ENCODE measurements at places on chromosomes 3 and 15.

DNA sequence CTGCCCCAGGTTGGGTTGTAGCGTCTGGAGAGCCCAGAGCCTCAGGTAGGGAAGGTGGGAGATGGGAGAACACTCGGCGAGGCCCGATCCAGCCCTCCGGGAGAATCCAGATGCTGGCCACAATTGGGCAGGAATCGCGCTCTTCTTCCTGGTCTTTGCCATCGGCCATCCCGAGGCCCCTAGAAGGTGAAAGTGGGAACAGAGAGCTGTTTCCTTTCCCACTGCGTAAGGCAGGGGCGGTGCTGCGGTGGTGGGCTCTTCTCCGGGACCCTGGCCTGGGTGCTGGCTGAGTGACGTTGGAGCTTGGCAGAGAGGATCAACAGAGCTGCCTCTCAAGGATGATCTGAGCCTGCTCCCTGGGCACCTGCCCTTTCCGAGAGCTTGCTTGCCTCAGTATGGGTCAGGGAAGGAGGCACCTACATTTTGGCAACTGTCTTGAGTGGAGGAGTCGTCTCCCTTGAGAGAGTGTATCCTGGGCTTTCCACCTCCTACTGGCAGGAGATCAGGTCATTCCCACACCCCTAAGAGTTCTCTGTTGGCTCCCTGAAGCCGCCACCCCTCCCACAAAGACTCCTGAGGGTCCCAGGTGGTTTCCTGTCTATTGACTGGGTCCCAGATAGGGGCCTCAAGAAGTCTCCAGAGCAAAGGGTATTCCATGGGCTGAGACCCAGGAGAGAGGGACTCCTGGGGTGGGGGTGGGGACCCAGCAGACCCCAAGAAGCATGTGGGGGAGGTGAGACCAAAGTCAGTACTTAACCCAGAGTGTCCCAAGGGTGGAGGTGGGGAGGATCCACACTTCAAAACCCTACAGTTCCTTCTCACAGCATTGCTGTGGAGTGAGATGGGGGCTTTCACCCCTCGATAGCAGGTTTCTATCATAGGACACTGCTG lies 1.6 kb downstream of the C15orf39 start:
- no peak for DNase-seq

- peak; percentile 54 for DNase-seq
These were observed 34.1 kb upstream of the ATG7 start for GRCh38 chr3:11238060-11238459.

DNA sequence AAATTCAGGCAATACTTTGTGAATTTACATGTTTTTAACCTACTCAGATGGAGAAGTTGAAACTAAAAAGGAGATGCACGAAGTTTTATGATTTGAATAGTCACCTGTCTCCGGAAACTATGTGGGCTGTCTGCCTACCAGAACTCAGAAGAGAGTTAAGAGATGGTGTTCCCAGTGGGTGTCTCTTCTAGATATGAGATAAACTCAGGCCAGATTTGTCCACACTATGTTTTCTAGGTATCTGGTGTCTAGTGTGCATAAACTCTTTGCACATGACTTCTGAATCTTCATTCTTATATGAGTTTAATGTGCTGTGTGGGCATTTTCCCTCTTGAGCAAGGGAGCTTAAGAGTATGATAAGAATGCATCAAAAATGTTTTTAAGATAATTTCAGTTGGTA lies 222.8 kb downstream of the FOXP1 start:
- no peak for DNase-seq

- no peak for DNase-seq
These were observed 37.8 kb upstream of the SCN5A start for GRCh38 chr3:38687321-38687720.

DNA sequence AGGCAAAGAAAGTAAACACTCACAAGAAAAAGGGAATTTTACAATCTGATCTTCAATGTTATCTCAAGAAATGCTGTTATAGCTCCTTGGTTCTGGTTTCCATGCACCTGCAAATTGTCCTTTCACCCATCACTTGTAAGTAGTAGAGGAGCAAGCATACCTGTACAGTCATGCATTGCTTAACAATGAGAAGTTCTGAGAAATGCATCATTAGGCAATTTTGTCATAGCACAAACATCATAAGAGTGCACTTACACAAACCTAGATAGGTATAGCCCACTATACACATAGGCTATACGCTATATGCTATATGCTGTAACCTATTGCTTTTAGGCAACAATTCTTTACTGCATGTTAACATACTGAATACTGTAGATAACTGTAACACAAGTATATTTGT lies 672.3 kb downstream of the FHIT start:
- DNase-seq: no peak

DNA sequence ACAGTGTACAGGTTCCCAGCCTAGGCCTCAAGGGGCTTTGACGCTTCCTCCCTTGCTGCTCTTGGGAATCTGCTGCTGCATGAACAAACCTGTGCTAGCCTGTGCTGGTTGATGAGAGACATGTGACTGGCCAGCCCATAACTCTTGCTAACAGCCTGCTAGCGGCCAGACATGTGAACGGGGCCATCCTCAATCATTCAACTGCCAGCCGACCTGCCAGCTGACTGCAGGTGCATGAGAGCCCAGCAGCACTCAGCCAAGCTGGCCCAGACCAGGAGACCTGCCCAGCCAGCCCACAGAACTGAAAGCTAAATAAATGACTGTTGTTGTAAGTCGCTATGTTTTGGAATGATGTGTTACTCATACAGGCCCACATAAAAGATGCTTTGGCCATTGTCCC lies 82.4 kb upstream of the DLG1 start:
- no peak for DNase-seq

DNA sequence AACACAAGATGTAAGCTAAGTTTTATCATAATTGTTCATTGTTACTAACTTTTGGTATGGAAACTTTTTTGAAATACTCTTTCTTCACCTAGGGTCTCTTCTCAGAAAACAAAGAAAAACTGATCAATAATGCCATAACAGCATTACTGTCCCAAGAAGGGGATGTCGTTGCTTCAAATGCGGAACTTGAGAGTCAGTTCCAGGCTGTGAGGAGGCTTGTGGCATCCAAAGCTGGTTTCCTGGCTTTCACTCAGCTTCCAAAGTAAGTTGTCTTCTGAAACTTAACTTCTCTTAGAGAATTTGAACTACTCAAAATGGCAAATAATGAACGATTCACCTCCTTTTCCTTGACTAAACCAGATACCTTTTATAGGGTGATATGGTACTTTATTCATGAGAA lies 39.3 kb downstream of the DNAJC13 start:
- no peak for DNase-seq

GRCh38 chr15:70337277-70338186 lies 239.8 kb upstream of the TLE3 start:
- DNase-seq: no peak

GRCh38 chr15:55750706-55751105 lies 7.8 kb upstream of the PRTG start:
- no peak for DNase-seq

- DNase-seq: no peak
These were observed 147.8 kb upstream of the IL12A start for GRCh38 chr3:159840703-159841299.

DNA sequence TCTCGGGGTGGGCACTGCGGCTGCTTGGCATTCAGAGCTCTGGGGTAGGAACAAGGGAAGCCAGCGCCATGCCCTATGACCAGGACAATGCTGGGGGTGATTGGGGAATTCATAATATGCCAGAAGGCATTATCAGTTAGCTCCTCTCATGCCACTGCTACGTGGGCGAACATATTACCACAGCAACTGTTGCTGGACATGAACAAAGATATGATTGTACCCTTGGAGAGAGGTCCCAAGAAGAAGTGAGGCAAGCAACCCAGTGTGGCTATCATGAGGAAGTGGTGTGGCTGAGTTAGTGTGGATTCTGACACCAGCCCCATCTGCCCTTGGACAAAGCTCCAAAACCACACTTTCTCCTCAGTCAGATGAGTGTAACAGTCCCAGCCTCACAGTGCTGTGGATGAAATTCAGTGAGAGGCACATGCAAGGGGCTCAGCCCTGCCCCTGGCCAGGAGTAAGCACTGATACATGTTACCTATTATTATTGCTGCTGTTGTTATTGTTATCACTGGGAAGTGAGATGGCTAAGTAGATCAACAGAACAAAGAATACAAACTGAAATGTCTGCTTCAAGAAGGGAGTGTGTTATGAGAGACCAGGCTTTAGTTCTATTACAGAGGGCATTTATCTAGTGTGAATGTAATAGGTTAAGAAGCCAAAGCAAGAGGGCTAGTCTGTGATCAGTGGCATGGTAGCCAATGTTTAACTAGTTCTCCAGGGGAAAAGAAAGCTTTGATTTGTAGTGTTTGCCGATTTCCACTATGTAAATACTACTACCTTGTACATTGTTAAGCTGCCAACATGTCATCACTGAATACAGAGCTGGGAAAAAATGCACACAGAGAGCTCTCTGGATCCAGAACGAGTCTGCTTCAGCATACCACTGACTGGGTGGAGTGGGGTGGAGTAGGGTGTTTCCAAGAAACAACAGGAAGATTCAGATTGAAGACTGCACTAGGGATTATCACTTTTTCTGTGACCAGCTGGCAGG lies 222.3 kb upstream of the EIF1B start:
- DNase-seq: peak; percentile 60

GRCh38 chr3:127124120-127124519 lies 68.8 kb upstream of the PRR23E start:
- no peak for DNase-seq

- no peak for DNase-seq
These were observed 108.1 kb upstream of the THBS1 start for GRCh38 chr15:39472621-39473297.

DNA sequence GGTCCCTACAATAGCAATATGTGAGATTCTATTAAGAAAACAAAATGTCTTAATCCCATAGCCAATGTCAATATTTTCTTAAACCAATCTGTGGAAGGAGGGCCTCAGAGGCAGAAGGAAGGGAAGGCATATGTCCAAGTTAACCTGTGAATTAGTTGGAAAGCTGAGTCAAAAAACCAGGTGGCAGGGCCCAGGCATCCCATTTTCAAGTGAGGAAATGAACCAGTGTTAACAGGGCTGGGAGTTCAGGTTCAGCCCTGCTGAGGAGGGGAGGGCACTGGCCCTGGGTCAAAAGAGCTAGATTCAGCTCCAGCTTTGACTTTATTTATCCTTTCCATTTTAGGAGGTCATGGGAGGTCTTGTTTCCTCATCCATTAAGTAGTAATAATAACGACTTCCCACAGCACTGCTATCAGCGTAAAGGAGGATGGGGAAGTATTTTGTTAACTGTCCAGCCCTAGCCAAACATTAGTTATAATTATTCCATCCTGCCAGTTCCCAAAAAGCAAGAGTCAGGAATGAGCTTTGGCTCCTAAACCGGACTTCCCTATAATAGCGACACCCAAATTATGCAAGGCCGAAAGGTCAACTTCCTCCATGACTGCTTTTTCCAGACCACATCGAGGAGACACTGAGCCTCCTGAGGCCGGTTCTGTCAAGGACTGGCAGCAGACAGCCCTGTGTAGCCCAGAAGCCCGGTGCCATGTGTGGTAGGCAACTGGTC lies 3.2 kb downstream of the MASP1 start:
- no peak for DNase-seq

DNA sequence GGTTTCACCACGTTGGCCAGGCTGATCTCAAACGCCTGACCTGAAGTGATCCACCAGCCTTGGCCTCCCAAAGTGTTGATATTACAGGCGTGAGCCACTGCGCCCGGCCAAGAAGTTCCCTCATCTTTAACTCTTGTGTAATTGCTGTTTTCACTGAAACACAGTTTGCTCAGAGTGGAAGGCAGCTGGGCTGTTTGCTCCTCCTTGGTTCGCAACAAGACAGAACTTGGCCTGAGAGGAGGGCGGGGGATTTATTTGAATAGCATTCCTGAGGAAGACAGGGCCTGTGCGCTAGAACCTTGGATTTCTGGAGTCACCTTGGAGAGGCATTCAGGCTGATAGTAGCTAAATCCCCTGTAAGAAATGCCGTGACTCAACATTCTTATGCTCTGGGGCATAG lies 226.7 kb upstream of the MCTP2 start:
- no peak for DNase-seq

DNA sequence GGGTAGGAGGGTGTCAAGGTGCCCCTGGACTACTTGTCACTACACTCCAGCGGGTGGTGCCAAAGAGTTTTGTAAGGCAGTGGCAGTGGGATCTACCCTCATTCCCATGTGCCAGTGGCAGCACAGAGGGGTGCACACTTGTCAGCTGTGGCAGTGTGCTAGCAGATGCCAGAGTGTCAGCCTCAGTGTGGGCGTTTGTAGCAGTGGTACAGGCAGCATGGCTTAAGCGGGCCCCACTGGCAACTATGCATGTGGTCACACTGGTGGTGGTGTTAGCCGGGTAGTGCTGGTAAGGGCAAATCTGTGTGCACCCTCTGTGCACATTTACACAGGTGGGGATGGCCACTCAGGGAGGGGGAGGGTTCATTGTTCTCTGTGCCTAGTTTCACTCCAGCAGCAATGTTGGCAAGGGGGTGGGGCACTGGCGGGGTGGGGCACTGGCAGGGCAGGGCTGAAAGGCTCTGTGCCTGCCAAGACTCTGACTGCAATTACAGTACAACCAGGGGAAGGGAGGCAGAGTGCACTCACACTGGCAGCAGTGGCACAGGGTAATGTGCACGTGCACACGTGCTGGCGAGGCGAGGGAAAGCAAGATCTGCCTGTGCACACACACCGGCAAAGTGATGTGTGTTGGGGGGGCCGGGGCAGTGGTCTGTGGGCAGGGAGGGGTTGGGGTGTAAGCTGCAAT lies 31.8 kb downstream of the MYO9A start:
- no peak for DNase-seq

DNA sequence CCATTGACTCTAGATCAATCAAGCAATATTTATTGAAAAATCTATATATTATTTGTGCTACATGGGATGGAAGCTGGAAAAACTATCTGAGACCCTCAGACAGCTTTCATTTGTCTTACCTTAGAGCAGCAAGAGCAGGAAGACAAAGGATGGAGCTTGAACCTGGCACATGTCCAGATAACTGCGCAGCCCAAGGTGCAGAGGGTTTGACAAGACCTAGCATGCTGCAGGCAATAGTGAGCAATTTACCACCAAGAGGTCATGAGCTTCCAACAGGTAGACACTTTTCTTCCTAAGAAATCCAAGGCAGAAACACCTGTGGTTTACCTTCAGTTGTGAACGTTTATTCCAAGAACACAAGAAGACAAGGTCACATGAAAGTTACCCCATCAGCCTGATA lies 214.7 kb upstream of the NECTIN3 start:
- DNase-seq: no peak

- no peak for DNase-seq
These were observed 129.8 kb downstream of the CACNA1D start for GRCh38 chr3:53624061-53624857.

GRCh38 chr3:70779296-70779695 lies 466.9 kb upstream of the MDFIC2 start:
- DNase-seq: peak; percentile 18

DNA sequence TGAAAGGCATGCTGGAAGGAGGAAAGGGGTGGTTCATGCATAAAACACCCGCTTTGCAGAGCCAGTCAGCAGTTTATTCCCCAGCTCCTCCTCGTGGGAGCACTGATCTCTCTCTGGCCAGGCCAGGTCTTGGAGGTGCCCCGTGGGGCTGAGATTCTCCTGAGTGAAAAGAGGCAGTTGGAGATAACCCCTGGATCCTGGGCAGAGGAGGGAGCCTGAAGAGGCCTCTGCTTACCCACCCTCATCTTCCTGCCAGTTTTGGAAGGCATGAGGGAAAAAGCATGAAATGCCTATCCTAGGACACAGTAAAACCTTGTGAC lies 108.3 kb downstream of the SEMA5B start:
- DNase-seq: no peak

- DNase-seq: no peak
These were observed 98.4 kb upstream of the PEX5L start for GRCh38 chr3:180135101-180135500.

GRCh38 chr15:77817434-77817833 lies 184.7 kb upstream of the LINGO1 start:
- no peak for DNase-seq
